ENCODE measurements at places on chromosomes 7 and 10.

- DNase-seq = no peak
Observed at GRCh38 chr7:122067077-122067476, 77.0 kb downstream of the AASS start.

- no peak for DNase-seq
Observed at GRCh38 chr10:28463676-28464395, 69.1 kb upstream of the WAC start.

GRCh38 chr10:24969841-24970281 lies 17.5 kb upstream of the PRTFDC1 start:
- no peak for DNase-seq

DNA sequence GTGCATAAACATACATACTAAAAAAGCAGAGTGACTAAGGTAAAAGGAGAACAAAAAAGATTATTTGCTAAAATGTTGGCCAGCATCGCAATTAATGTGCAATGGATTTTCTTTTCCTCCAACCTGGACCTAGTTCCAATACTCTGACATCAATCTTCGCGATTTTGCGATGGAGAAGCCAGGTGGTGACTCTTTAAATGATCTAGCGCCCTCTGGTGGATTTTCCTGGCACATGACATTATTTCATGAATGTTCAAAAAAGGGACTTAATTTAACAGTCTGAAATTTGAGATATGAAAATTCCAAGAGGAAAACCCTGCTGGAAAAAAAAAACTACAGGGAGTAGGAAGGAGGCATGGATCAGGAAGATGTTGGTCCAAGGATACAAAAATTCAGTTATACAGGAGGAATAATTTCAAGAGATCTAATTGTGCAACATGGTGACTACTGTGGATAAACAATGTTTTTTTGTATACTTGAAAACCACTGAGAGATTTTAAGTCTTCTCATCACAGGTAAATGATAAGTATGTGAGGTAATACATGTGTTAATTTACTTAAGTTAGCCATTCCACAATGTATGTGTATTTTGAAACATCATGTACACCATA lies 4.3 kb upstream of the KCNMA1 start:
- DNase-seq = peak; percentile 40

- no peak for DNase-seq
Observed at GRCh38 chr10:123649676-123650075, 16.5 kb upstream of the GPR26 start.

DNA sequence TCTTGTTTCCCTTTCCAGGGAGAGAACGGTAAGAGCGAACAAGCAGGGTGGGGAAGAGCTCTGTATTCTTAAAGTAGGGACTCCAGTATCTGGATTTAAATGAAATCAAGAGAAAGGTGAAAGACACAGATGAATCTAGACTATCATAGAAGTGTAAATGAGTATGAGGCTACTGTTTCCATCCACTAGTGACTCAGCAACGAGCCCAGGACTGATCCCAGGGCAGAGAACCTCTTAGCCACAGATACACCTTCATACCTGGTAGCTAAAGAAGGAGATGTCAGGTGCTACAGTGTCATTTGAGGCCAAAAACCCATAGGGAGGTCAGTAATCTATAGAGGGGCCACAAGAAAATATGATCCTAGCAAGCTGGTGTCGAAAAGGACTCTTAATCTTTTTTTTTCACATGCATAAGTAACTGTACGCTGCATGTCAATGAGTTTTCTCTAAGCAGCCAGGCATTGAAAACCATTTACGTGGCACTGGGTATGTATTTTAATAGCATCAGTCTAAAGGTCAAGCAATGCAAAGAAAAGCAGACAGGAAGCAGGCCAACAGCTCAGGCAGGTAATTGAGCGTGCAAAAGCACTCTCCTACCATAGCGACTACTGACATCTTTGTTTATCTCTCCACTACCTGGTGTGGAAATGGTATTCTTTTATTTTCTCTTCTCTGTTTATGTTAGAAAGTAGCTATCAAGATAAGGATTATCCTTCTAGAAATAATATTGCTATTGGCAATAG lies 91.5 kb upstream of the EGR2 start:
- DNase-seq = no peak
